ENCODE measurements at places on chromosomes 7 and 10.

DNA sequence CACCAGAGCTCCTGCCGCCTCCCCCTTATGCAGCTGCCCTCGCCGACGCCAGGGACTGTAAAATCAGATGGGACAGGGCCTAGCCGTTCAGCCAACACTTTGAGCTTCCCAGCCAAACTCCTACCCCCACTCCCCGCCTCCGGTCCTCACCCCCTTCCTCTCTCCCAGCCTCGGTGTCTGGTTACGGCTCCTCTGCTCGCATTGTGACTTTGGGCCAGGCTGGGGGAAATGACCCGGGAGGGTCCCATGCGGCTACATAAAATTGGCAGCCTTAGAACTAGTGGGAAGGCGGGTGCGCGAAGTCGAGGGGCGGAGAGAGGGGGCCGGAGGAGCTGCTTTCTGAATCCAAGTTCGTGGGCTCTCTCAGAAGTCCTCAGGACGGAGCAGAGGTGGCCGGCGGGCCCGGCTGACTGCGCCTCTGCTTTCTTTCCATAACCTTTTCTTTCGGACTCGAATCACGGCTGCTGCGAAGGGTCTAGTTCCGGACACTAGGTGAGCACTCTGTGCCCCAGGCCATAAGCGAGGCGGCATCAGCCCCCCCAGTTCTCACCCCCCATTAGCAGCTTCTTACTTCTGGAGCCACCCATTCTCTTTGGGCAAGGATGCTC, at the start of gene KAZALD1:
Gene KAZALD1 (plus strand): TSS at position 366 of the 608 bp plus-strand sequence. CDS start 604 bp downstream, outside the sequence.
- no peak for DNase-seq

DNA sequence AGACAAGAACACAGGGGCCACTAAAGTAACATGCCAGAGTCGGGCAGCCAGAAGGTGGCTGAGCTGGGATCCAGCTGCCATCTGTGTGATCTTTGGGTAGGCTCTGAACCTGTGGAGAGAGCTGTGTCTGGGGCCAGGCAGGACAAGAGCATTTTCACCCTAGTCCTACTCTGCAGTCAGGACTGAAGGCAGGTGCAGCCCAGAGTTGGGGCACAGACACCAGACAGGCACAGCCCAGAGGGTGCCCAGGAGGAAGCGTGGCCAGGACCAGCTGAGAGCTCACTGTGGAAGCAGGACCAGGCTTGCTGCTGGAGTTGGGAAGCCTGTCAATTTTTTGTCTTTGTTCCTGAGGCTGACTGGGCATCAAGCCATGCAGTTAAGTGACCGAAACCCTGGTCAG, 113.6 kb downstream of the ADCY1 start:
- DNase-seq = no peak

DNA sequence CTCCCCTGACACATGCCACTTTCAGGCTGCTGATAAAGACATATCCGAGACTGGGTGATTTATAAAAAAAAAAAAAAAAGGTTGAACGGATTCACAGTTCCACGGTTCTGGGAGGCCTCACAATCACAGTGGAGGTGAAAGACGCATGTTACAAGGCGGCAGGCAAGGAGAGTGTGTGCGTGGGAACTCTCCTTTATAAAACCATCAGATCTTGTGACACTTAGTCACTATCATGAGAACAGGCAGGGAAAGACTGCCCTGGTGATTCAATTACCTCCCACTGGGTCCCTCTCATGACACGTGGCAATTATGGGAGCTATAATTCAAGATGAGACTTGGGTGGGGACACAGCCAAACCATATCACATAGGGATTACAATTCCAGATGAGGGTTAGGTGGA, 181.5 kb downstream of the TCERG1L start:
- no peak for DNase-seq

GRCh38 chr7:95470452-95470851, 15.3 kb upstream of the ASB4 start:
- peak; percentile 49 for DNase-seq

- DNase-seq = peak; percentile 8
Observed at GRCh38 chr10:35409094-35409582, 72.8 kb downstream of the CCNY start.

GRCh38 chr7:2808891-2809665, 35.0 kb downstream of the GNA12 start:
- no peak for DNase-seq

DNA sequence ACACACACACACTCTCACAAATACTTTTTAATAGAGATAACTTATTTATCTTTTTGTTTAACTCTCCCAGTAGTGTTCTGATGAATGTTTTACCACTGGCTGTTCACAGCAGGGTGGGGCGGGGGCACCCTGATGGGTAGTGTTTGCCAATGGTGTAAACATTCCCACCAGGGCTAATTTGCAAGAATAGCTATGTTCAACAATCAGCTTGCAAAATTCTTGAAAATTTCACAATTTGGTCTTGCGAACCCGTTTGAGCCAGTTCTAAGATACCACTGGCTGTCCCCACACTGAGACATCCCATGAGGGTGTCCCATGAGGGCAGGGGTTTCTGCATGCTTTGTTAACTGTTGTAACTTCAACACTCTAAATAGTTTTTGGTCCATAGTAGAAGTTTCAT, 348.5 kb downstream of the CXCL12 start:
- no peak for DNase-seq

GRCh38 chr7:141409801-141410329, 141.3 kb upstream of the AGK start:
- no peak for DNase-seq

- DNase-seq = no peak
Observed at GRCh38 chr10:33524966-33525365, 190.5 kb upstream of the NRP1 start.

DNA sequence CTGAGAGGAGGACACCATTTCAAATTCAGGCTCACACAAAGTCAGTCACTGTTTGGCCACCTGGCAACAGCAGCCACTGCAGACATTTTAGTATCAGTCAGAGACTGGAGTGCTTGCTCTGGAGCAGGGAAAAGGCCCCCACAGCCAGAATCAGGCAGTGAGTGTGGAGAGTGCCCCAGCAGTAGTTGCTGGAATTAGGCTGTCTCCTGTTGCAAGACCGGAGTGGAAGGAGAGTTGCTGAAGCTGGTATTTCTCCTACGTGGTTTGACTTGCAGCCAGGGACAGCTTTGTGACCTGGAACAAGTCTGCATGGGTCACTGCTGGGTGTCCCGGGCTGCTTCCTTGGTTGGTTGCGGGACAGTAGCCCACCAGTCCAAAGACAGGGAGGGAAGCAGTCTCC, 78.4 kb upstream of the TMEM168 start:
- DNase-seq = no peak

DNA sequence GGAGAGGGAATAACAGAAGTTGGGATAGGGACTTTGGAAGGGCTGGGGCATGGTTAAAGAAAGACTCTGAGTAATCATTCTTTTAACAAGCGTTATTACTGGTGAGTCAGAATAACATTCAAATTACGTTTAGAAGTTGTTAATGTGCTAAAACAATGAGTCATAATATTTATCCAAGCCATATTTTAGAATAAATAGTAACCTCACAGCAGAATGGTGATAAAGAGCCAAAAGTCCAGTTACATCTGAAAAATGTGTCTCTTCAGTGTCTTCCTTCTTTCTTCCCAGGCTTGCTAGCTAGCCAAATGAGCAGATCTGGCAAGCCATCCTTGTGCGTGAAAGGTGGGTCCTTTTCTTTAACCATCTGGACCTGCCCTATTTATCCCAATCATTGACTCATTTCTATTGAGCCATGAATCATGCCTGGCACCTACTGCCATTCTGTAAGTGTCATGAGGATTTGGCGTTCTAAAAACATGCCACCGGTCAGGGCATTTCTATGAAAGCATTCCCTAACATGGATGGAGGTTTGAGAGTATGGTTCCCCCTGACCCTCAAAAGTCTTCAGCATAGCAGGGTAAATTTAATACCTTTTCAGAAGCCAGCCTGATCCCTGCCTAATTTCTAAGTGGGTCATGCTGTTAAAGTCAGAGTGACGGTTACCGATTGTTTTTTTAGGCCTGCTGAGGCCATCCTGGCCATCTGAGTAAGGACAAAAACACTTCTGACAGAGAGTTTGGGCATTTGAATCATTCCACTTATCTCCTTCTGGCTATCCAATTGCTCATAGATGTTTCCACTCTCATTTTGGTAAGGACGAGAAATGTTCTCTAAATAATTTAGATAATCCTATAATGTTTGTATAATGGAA, 26.9 kb downstream of the MYPN start:
- DNase-seq = no peak

GRCh38 chr7:132793474-132793873, 217.2 kb upstream of the PLXNA4 start:
- DNase-seq = no peak

DNA sequence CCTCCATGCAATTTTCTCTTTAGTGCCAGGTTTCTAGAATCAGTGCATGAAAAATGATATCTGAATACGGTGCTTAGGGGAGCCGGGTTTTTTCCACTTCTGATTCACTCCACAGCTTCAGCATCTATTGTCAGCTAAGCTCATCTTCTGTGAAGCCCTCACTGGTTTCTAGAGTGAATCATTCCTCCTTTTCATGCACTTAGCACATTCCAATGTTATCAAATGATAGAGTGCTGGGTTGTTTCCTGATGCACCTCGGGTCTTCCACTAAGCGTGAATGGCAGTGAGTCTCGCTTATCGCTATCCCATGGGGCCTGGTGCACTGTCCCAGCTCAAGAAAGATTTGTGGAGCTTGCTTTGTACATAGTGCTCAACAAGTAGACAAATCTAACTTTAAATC, 170.9 kb upstream of the RHEB start:
- DNase-seq = no peak

DNA sequence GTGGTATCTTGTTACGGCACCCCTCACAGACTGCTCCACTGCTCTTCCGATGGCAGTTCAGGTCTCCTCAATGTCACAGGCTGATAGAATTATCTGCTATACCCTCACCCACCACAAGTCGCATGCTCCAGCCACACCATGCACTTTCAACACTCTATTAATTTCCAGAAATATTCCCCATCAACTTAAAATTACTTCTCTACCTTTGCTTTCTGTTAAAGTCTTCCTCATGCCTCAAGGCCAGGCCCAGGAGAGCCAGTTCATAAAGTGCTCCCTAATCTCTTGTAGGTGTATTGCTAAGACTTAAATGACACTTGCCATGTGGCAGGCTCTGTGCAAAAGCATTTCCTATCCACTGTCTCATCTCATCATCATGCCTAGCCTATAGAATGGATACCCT, 105.9 kb upstream of the ARID5B start:
- DNase-seq = peak; percentile 26

DNA sequence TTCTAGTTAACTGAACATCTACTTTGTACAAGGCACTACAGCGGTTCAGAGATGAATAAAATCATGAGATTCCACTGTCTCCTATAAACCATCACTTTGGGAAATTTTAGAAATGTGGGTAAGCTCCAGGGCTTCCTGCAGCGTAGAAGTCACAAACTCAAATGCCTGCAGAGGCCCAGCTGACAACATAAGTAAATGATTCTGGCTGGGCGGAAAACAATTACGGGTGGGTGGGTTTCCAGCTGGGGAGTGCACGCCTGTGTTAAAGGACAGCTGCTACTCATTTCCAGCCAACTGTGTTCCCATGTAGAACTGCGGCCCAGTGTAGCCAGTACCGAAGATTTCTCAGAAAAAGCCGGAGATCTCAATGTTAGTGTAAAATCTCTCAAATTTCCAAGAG, 69.5 kb upstream of the ATRNL1 start:
- no peak for DNase-seq

DNA sequence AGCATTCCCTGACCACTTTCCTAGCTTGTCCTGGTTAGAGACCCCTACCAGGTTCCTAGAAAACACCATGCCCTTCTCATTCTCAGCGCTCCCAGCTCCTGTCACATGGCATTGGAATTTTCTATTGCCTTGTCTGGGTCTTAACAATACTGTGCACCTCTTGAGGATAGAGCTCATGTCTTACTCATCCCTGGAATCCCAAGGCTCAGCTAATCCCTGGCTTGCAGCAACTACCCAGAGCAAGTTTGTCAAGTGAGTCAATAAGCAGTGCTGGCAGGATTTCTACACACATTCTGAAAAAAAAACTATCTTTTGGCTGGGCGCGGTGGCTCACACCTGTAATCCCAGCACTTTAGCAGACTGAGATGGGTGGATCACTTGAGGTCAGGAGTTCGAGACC, 11.7 kb upstream of the PRDX3 start:
- no peak for DNase-seq

- peak; percentile 40 for DNase-seq
Observed at GRCh38 chr10:119608316-119609155, 11.8 kb upstream of the TIAL1 start.

DNA sequence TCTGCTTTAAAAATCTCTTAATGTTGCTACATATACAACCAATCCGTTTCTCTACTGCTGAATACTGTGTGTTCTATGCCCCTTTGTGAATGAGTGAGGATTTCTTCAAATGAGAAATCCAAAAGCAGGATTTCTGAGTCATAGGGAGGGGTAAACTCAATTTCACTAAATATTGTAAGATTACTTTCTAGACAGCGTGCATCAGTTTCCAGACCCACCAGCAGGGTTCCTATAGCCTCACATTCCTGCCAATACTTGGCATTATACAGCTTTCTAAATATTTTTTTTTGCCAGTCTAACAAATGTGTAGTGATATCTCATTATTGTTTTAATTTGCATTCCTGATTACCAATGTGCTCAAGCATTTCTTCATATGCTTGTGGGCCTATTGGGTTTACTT, 35.5 kb downstream of the GPR158 start:
- no peak for DNase-seq

DNA sequence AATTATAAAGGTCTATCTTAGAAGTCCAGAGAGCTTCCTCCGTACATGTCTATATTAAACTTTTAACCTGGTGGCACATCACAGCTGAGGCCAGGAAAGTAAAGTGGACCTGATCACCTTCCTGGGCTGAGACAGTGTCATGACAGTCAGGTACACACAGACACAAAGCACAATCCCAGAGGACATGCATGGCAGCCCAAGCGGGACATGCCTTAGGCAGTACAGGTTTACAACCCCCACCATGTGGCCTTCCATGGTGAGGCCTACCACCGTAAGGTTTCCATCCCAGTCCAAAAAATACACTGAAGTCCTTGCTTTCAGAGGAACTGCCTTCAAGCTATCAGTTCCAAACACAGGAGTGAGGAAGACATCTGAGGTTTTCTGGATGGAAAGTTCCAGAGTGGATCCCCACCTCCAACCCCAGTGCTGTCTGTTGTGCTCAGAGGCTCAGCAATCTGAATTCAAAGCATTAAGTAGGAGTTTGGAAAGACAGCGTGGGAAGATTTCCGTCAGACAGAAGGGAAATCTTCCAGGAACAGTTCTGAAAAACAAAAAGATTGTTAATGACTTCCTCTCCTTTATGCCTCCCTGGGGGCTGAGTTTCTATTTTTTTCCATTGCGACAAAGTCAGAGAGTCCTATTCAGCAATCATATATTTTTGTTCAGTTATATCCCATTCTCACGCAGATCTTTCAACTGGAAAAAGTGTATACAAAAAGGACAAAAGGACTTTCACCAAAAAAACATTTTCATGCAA, 20.1 kb downstream of the IFIT3 start:
- no peak for DNase-seq

- no peak for DNase-seq
Observed at GRCh38 chr10:132139526-132139925, 47.2 kb upstream of the DPYSL4 start.

GRCh38 chr7:44348300-44348699, 22.9 kb upstream of the CAMK2B start:
- DNase-seq = peak; percentile 69

Data from SK-MEL-5 (cell line).